NCI-H1105 treated with DMSO at 0.1 percent for 48 hours (cell line): ENCODE measurements at places on chromosomes 7 and 10.

GRCh38 chr10:107002068-107002467 is 162.4 kb downstream of the SORCS1 start:
- DNase-seq = no peak

- no peak for DNase-seq
These were observed 5.1 kb upstream of the BLVRA start for GRCh38 chr7:43753271-43753810.

GRCh38 chr7:14233868-14234369 is 244.5 kb upstream of the ETV1 start:
- no peak for DNase-seq

DNA sequence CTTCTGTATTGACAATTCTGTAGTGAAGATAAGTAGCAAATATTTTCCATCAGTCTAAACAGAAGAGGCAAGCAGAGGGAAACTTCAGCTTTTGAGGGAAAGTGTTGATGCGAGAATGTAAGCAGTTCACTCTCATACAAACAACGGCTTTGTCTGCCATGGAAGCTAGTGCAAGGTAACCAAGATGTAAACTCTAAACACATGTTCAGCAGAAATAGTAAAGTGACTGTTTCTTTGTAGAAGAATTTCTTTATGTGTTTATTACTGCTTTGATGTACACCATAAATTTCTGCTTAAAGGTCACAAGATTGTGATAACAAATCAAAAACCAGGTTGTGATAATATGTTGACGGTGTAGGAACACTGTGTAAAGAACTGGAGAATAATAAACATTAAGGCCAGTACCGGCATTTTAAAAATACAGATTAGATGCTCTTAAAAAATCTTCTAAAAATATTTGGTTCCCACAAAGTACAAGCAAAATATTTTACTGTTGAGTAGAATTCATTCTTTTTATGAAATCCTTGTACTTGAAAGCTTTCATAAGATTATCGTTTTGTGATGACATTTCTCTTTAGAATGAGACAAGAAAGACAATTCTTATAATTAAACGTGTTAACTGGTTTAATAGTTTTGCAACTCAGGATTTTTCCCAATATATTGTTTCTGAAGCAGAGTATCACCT is 34.2 kb downstream of the SEMA3C start:
- DNase-seq = no peak

DNA sequence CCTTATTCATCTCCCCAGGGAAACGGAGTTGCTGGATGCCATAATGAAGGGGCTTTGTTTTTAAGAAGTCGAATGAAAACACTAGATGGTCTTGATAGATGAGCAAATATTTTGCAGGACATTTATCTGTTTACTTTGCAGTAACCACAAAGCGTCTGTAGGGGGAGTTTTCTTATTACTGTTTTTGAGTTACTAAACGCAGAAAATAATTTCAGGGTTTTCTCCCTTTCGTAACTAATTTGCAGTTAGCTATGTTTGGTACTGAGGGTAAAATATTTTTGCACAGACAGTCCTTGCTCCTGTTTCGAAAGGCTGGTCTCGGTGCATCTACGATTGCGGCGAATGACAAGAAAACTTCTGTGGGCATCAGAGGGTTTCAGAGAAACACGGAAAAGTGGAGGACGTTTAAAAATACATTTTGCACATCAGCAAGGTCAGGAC is 505.6 kb upstream of the MKI67 start:
- no peak for DNase-seq

- no peak for DNase-seq
These were observed 13.2 kb upstream of the ZNF862 start for GRCh38 chr7:149824748-149825566.

GRCh38 chr10:60031664-60032063 is 125.3 kb upstream of the CCDC6 start:
- no peak for DNase-seq

- no peak for DNase-seq
These were observed 42.7 kb downstream of the HTRA1 start for GRCh38 chr10:122503886-122504609.

- peak; percentile 47 for DNase-seq
These were observed 9.9 kb downstream of the NYAP1 start for GRCh38 chr7:100493476-100494264.

DNA sequence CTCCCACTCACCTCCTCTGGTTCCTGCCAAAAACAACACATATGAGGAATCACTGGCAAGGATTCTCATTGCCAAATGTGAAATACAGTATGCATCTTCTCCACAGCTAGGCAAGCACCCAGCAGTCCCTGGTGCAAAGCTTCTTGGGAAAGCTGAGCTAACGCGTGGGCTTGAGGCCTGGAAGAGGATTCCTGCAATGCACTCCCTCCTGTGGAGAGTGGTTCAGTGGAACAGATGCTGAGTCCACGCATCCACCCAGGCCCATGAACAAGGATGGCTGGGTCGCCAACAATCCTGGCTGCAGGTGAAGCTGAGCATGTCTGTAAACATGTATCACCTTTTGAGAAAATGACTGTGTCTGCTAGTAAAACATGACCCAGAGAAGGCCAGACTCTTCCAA is 113.2 kb upstream of the CHST15 start:
- no peak for DNase-seq

DNA sequence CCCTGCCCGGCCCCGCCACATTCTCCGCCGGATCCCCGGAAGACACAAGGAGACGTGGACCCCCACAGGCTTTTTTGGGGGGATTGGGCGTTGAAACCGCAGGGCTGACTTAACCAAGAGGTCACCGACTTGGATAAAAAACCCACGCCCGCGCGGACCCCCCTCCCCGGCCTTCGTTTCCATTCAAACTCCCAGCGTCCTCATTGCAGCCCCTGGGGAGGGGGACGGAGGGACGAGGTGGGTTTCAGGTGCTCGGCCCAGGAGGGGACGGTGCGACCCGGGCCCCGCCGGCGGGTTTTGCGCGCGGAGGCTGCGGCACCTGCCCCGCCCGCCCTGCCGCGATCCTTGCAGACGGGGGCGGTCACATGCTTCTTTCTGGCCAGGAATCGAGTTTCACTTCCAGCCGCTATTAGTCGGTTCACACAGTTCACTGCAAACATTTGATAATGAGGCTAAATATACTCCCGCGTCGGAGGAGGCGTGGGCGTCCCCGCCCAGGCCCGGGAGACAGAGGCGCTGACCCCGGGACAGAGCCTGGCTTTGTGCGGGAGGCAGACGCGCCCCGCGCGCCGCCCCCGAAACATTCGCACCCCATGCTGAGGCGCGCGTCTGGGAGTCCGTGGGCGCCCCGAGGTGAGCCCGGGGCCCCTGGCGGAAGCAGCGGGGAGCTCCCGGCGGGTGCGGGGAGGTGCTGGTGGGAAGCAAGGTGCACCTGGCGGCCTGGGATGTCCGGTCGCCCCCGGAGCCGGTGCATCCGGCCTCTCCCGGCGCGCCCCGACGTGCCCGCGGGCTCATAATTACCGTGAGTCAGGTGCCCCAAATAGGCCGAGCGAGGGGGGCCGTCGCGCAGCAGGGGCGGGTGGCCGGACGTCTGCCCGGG is 2.7 kb upstream of the PDGFA start:
- DNase-seq = peak; percentile 53

- no peak for DNase-seq
These were observed 116.5 kb upstream of the HDAC9 start for GRCh38 chr7:18378989-18379605.

- peak; percentile 42 for DNase-seq
These were observed 198.1 kb upstream of the LYZL2 start for GRCh38 chr10:30827531-30828120.

- no peak for DNase-seq
These were observed 452 bp downstream of the SEMA3C start for GRCh38 chr7:80918399-80918798.

DNA sequence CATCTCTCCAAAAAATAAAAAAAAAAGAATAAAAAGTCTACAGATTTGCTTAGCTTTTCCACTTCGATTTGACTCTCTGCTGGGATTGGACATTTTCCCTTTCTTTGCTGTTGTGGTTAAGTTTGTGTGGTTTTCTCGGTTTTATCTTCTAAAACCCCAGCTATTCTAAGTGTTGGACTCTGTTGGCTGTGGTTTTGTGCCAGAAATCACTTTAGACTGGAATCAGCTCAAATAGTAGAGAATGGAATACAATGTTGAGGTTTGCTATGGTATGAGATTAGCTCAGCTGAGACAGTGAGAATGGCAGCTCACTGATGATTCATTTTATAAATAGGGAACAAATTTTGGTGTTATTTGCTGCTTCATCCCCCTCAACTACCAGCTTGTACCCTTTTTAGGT is 116.0 kb downstream of the BUB3 start:
- DNase-seq = no peak

DNA sequence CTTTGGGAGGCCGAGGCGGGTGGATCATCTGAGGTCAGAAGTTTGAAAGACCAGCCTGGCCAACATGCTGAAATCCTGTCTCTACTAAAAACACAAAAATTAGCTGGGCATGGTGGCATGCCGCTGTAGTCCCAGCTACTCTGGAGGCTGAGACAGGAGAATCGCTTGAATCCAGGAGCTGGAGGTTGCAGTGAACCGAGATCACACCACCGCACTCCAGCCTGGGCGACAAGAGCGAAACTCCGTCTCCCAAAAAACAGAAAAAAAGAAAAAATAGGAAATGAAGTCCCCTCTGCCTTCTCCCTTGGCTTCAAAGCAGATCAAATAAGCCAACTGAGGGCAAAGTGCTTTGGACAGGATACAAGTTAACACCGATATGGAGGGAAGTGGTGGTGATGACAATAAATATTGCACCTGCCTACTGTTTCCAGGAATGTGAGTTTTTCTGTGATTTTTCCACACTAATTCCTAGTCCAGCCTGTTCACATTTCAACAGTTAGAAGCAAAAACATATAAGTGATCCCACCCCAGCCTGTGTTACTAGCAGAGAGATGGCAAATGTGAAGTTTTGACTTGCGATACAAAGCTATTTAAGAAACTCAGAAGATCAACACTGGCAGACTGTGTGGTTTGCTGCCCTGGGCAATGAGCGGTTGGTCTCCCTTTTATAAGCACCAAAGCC is 291.2 kb upstream of the AOAH start:
- DNase-seq = no peak

GRCh38 chr10:66629996-66630395 is 295.8 kb upstream of the LRRTM3 start:
- DNase-seq = no peak

DNA sequence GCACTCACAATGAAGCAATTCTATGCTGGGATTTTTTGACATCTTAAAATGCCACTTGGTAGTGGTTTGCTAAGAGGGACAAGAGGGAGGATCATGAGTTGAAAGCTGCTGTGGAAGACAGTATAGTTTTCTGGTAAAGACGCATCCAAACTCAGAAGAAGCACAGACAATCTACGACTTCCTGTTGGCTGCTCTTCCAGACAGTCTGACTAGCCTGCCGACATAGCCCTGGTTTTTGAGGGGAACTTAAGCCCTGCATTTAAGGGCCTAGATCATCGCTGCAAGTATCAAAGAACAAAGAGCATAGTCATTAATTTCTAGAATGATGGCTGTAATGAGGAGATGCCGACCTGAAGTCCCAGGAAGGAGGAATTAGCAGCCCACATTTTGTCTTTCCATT is 99.9 kb upstream of the IKZF1 start:
- no peak for DNase-seq

GRCh38 chr7:157467496-157468212 is 130.8 kb downstream of the DNAJB6 start:
- no peak for DNase-seq

DNA sequence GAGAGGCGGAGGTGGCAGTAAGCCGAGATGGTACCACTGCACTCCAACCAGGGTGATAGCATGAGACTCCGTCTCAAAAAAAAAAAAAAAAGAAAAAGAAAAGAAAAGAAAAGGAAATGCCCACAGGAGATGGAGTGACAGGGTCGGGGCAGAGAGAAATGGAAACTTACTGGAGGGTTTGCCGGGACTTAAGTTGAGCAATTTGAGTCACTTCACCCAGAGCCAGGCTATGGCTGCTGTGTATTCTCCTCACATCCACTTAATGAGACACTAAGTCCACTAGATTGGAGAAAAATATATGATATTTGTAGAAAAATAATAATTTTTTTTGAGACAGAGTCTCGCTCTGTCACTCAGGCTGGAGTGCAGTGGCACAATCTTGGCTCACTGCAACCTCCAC is 4.6 kb upstream of the PFKFB3 start:
- no peak for DNase-seq

DNA sequence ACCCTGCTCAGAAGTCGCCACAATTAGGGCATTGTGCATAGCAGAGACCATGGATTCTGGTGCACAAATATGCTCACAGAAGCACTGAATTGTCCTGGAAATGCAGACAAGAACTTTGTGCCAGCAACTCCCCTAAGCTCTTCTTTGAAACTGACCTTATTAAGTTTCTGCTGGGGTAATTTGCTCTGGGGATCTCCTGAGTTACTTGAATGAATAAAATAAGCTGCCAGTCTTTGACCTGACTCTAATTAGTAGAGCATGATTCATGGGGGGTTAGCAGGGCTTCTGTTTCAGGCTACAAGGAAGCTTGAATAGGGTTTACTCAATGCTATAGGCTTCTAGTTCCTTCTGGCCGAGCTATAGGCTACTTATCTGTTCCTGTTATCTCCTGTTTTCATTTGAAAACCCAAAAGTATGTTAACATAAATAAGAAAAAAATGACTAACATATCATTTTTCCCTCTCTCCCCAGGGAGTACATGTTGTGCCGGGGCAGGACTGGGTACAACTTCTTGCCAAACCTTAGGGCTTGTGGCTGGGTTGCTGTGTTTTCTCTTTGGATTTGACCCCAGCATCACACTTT is 169.0 kb upstream of the TMEM229A start:
- no peak for DNase-seq

DNA sequence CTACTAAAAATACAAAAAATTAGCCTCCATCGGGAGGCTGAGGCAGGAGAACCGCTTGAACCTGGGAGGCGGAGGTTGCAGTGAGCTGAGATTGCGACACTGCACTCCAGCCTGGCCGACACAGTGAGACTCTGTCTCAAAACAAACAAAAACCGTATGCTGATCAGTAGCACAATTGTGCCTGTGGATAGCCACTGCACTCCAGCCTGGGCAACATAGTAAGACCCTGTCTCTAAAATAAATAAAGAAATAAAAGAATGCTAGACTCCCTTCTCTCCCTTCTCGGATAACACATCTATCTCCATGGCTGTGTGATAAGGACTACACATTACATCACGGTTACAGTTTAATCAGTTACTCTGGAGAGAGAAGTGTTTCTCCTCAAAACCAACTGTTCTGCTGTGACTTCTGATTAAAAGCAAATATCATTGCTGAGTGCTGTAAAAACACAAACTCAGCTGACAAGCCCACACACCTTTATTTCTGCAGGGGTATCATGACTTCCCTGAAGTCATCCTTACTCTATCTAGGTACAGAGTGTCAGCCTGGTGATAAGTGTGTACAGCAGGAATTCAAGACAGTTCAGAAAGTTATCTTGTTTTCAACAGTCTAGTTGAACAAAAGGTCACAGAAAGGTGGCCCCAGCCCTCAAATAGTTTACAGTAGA is 5.3 kb upstream of the ARHGAP19 start:
- DNase-seq = no peak

GRCh38 chr7:68707958-68708357 is 890.3 kb upstream of the AUTS2 start:
- DNase-seq = no peak

GRCh38 chr7:88219781-88220747 is at the start of gene SRI:
Gene SRI (minus strand): TSS chr7:88220038. CDS start chr7:88220026, 12 bp downstream.
- DNase-seq = peak; percentile 79

- DNase-seq = peak; percentile 57
These were observed 70.2 kb downstream of the HTR7 start for GRCh38 chr10:90787393-90788198.
